ENCODE measurements at places on chromosomes 1 and 21.

- no peak for DNase-seq
Measured at GRCh38 chr1:244322791-244323521, 128.8 kb downstream of the ADSS2 start.

GRCh38 chr1:204904228-204904810, 33.7 kb downstream of the NFASC start:
- no peak for DNase-seq

DNA sequence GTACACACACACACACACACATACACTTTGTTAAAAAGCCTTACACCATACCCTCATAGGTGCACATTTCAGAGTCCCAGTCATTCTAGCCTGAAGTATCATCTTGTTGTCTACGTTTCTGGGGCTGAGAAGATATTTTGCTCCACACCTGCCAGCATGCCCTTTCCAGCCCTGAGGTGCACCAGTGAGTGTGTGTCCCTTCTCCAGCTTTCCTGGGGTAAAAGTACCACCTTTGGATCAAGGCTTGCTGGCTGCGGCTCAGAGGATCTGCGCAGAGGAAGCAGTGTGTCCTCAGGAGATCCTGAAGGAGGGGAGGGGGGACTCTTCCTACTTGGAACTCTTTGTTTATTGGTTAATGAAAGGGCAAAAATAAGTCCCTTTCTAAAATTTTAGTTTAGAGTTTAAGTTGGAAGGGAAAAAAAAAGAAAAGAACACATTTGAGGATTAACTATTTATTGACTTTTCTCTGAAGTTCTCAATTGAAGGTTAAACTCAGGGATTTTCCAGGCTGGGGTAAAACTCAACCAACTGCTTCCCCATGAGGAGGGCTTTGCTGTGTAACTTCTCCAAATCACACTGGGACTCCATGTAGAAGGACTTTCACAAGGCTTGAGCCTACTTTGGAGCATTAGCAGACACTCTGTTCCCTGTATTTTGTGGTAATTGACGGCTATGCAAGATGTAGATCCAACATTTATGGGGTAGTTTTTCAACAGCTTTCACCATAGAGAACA, 200.3 kb upstream of the SGIP1 start:
- no peak for DNase-seq

GRCh38 chr1:189269011-189269410, 1208.7 kb downstream of the BRINP3 start:
- no peak for DNase-seq

DNA sequence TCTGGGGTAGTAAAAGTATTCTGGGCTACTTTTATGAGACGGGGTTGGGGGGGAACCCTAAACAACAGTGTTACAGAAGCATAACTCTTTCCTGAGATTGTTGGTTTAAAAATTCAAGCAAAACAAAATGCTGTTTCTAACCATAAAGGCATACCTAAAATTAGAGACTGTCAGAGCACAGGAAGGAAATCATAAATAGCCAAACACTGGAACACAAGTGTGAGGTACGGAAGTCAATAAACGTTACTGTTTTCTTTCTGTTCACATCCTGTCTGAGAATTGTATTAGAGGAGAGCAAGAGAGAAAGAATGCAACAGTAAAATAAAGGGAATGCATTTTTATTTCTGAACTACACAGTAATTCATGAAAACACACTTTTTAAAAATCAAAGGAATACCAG, 42.8 kb upstream of the IL12RB2 start:
- DNase-seq, result no peak

DNA sequence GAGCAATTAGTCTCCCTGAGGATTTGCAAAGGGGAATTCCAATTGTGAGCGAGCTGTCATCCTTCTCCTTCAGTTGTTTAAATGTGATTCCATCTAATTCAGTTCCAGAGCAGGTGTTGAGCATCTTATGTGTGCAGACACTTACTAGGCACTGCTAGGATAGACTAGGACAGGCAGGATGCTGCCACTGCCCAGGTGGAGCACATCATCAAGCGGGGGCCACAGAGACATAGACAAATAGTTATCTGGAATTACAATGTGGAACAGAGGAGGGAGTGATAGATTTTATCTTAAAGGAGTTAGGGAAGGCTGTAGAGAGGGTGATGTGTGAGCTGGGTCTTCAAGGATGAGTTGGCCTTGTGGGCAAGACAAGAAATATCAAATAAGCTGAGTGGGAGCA, 55.9 kb downstream of the CDC7 start:
- DNase-seq, result no peak

DNA sequence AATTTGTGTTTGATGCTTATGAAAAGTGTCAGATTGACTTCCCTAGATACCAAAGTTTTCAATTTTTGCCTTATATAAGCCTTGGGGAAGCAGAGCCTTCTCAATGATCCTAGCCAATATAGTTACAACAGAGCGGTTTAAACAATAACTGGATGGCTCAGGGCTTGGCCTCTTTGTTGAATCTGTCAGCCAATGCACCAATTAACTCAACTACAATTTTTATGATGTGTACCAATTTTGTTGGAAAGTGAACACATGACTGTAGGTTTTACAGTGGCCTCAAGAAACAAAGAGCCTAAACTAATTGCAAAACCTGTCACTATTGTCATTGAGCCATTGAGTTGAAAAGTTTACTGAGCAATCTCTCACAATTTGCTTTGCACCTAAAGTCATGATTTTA, 71.6 kb upstream of the RGS18 start:
- DNase-seq, result no peak

DNA sequence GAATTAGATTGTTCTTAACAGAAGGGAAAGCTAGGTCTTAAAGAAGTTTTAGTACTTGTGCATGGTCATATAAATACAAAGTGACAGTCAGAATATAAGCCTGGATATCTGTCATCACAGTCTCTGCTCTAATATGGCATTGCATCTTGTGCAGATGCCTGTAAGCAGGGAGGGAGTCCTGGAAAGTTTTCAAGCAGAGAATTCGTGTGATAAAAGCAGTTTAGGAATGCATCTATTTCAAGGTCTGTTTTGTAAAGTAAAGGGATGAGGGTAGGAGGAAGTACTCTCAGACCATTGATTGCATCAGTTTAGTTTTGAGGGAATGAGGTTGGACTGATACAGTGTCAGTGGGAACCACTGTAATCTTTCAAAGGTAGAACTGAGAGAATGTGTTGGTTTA, 30.6 kb downstream of the IARS2 start:
- no peak for DNase-seq

DNA sequence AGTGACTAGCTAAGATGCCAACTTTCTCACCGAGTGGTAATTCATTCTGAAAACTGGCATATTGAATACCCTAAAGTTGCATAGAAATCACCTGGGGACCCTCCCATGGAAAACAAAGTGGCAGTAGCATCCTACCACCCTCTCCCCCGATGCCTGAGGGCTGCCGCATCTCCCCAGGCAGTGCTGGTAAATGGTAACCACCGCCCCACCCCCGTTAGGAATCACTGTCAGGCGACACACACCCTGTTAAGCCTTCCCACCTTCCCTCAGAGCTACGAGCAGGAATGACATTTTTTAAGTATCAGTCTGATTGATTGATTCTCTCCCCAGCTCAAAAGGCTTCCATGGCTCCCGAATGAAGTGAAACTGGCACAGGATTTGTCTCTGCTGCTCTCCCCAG, 28.3 kb downstream of the TMPRSS2 start:
- DNase-seq, result no peak

DNA sequence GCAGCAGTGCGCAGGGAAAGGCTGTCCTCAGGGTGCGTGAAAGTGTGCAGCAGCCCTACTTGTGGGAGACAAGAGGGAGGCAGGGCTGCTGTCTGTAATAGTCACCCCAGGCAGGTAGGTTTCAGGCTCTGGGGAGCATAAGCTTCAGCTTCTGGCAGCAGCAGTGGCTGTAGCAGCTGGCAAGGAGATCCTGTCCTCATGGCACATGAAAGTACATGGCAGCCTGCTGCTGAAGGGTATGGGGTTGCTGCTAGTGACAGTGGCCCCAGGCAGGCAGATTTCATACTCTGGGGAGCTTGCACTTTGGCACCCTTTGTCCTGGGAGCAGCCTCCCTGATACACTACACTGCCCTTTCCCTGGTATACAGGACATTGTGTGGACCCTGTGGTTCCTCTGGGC, 26.3 kb downstream of the KIAA0319L start:
- DNase-seq, result no peak

DNA sequence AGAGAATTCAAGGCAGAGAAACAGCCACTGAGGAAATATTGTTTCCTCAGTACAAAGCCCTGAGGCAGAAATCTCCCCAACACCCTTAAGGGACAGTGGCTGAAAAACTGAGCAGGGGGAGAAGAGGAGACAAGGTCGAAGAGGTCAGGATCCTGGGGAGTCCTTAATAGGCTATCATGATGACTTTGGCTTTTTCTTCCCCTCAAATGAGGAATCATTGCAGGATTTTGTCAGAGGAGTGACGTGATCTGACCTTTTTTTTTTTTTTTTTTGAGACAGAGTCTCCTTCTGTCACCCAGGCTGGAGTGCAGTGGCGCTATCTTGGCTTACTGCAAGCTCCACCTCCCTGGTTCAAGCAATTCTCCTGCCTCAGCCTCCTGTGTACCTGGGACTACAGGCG, 10.2 kb downstream of the MAP7D1 start:
- DNase-seq, result no peak

GRCh38 chr1:207355060-207355459, 33.6 kb downstream of the CD55 start:
- no peak for DNase-seq

- DNase-seq, result no peak
Measured at GRCh38 chr21:37006486-37007291, at the start of gene RIPPLY3. Gene RIPPLY3 (plus strand): TSS chr21:37006702. CDS start chr21:37006773, 71 bp downstream.

DNA sequence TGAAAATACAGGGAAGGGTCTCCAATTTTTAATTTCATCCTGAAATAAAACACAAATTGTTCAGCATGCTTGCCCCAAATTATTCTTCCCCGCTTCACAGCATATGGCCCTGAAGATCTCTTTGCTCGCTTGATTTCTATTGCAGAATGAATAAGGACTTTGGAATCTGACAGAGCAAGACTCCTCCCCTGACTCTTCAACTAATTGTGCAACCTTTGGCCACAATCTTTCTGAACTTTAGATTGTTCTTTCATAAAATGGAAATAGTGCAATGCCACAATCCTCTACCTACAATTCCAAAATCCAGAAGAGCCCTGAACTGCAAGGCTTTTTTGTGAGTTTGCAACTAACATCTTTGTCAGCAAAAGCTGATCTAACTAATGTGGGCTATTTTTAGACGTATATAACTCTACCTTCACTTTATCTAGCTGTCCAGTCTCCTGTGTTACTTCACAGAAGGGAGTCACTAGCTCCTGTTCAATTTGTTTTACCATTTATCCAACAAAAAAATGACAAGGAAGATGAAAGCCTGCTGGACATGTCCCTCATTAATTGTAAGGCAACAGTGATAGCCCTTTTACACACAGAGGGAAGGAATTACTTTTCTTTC, 13.4 kb downstream of the RNASEL start:
- DNase-seq, result no peak

DNA sequence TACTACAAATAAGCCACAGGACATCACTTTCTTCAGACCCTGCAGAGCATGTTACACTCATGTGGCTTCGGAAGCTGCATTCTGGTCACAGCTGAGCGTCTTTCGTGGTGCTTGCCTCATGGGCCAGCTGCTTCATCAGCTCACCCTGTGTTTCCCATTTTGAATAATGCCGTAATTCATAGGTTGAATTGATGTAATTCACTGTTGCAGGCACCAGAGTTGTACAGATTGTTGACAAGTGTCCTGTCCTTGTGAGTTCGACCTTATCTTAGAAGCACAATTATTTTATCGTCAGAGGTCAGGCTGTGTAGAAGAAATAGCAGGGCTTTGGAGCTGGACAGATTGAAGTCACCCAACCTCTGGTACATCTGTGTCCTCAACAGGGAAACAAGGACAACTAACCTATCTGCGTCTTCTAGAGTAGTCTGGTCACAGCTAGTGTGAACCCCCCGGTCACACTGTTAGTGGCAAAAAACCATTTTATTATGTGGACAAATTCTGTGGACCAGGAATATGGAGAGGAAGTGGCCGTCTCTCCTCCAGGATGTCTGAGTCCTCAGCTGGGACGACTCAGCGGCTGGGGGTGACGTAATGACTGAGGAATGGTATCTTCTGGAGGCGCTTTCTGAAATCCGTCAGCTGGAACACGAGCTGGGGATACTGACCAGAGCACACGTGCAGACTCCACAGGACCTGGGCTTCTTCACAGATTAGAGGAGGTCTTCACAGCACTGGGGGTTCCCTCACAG, 17.8 kb downstream of the PKNOX1 start:
- DNase-seq, result no peak

- no peak for DNase-seq
Measured at GRCh38 chr1:153842006-153842471, 66.8 kb downstream of the SLC27A3 start.

GRCh38 chr1:235090406-235091069, 38.1 kb downstream of the TOMM20 start:
- DNase-seq, result no peak

GRCh38 chr1:207240325-207241101, 81.0 kb upstream of the CD55 start:
- no peak for DNase-seq

Data from activated T-helper 1 cell treated with anti-CD3 and anti-CD28 coated beads, Interleukin-2, amount 50 U/mL, for 16 hours (primary cell).